ENCODE measurements at places on chromosomes 7 and 10. TPM values are rescaled to one million over a fixed set of nuclear protein-coding genes. Genes with fewer than 3 reads are reported as not detected.

The IMMP2L gene
- 15.7 TPM for total RNA-seq

The ACSM6 gene
- not detected for total RNA-seq

The LFNG gene
- 23.0 TPM for total RNA-seq

The PCLO gene
- 0.52 TPM for total RNA-seq

The LIPJ gene
- total RNA-seq = 0.52 TPM
